Stimulated activated CD4-positive, alpha-beta T cell treated with anti-CD3 and anti-CD28 coated beads, Interleukin-1b, Interleukin-23, amount 100 ng/mL, for 24 hours (primary cell): ENCODE measurements at places on chromosomes 7 and 10.

- no peak for DNase-seq
These were observed 63.6 kb downstream of the ANKRD7 start for GRCh38 chr7:118288098-118288497.

DNA sequence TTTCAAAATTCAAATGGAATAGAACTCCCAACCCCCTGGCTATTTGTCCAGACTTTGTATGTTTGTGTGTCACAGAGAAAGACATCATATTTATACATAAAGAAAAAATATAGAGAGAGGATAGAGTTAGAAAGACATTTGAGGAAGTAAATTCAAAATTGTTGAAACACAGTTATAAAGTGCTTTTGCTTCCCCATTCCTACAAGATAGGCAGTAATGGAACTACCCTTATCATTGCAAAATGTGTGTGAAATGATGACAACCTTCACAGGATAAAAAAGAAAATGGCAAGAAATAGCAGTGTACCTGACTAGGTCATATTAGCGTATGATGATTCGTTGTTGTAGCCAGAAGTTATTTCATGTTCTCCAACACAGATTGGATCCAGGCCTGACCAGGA, 63.1 kb downstream of the FZD1 start:
- DNase-seq, result no peak

DNA sequence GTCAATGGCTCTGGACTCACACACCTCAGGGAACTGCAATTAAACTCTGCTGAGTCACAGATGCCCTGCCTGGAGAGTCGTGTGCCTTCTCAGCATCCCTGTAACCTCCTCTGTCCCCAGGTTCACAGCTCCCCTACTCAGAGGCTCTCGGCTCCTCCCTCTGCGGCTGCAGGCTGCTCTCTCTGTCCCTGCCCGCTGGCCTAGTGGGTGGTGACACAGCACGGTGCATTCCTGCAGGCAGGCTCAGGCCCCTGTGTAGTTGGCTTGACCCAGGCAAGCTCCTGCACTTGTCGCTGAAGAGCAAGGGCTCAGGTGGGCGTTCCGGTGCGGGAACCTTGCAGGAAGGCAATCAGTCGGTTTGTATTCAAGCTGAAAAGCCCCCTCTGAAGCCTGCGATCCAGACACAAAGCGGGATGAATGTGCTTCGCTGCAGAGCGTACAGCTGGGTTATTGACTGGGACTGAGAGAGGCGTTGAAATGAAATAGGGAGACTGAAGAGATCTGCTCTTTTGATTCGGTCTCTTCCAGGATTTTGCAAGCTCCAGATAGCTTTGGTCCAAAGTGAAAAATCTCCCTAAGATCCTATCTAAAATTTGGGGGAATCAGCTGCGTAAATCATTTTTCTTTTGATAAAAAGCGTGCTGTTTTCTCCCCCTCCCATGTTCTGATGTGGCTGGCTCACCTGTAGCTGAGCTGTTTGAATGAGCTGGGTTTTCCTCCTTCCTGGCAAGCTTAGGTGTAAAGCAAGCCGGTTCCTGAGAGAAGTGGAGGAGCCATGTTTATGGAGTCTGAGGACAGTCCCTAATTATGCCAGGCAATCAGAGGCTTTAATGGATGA, 208.7 kb upstream of the PHYHIPL start:
- DNase-seq, result no peak

DNA sequence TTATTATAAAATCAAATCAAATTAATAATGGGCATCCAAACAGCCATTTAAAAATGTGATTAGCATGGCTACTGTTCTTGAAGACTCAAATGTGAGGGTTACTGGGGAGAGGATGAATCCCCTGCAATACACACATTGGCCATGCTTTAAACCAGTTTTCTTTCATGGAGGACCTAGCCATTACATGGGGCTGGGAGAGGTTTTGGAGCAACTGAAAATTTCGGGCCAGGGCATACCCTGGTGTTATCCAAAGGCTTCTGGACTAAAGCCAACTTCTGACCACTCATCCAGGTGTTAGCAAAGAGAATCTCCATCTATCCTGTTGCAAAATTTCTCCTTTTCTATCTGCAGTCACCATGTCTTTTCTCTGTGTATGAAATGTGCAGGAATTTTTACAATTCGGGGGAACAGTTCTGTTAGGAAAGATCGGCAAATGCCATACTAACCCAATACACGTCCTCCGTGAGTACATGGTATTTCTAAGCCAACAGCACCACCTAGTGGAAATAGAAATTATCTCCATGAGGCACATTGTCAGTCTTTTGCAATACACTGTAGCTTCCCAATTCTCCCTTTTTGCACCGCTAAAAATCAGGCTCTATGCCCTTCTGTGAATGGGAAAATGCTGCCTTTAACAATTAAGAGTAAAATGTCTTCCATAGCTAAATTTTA, 47.0 kb upstream of the ZNF107 start:
- DNase-seq, result no peak

DNA sequence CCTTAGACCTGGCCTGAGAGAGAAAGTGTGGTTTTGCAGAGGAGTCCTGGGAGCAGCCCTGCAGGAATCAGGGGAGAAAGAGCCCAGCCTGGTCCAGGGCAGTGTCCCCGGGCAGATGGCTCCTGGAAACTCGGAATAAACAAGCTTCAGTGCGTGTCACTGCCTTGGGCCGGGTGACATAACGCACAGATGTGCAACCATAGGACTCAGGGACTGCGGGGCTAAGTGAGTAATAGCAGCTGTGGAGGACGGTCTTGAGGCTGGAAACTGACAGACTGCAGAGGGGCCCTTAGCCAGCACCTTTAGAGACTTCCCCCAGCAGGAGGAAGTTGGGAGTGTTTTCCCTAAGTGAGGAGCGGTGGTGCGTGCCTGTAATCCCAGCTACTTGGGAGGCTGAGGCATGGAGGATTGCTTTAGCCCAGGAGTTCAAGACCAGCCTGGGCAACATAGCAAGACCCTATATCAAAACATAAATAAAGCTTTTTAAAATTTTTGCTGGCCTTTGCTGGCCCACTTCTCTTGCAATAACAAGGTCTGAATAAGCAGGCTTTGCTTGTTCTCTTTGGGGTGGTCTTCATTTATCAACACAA, 5.3 kb upstream of the CLIP2 start:
- DNase-seq, result no peak

- DNase-seq, result no peak
These were observed 172.3 kb downstream of the IMMP2L start for GRCh38 chr7:111390000-111390399.

DNA sequence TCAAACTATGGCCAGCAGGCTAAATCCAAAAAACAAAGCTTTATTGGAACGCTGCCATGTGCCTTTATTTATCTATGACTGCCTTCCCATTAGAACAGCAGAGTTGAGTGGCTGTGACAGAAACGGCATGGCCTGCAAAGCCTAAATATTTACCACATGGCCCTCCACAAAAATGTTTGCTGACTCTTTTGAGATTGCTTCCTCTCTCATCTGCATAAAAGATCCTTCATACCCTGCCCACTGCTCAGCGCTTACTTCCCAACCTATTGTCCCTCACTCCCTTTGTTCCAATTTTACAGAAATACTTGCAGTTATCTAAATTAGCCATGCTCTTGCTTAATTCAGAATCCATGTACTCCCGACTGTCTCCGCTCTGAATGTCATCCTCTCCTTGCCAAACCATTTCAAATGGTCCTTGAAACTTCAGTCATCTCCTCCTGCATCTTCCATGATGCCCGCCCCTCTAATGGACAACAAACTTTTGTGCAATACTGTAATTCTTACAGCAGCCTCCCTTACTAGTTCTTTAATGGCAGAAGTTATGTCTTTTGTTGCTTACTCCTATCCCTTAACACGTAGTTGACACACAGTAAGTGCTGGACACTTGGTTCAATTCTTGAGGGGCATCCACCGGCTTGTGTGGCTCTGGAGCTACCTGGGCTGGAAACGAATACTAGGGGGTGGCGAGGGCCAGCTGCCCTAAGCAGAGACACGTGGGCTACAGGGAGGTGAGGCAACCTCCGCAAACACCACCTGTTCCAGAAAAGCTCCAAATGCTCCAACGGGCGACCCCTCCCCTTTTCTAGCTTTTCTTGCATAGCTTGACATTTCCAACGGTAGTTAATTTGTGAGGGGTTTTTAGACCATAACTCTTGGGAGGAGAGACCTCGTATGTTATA, 832 bp downstream of the XRCC2 start:
- no peak for DNase-seq

DNA sequence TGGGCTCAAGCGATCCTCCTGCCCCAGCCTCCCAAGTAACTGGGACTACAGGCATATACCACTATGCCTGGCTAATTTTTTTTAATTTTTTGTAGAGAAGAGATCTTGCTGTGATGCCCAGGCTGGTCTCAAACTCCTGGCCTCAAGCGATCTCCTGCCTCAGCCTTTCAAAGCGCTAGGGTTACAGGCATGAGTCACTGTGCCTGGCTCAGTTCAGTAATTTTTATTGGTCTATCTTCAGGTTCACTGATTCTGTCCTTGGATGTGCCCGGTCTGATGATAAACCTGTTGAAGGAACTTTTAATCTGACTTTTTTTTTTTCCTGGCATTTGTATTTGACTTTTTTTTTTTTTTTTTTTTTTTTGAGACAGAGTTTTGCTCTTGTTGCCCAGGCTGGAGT, 40.1 kb upstream of the STRIP2 start:
- DNase-seq, result no peak

DNA sequence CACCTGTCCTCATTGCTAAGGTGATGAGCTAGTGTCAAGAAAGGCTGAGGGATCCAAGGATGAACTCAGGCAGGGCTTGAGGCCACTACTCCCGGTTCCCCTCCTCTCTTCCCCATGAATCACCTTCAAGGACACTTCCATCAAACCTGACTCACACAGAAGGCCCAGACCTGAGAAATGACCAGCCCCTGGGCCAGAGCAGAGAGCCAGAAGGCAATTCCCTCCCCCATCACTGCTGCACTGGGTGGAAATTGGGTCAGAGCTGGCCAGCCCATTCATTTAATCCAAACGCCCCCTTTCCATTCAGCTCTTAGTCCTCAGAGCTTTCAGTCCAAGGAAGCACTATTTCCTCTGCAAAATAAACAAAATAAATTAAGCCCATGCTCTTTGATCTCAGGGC, 182.0 kb downstream of the KCNMA1 start:
- DNase-seq, result no peak

GRCh38 chr7:42347616-42348015, 110.6 kb upstream of the GLI3 start:
- DNase-seq, result no peak

GRCh38 chr7:50450590-50451032, 461 bp upstream of the FIGNL1 start:
- no peak for DNase-seq

GRCh38 chr10:107423903-107424302, 259.4 kb upstream of the SORCS1 start:
- DNase-seq, result no peak

DNA sequence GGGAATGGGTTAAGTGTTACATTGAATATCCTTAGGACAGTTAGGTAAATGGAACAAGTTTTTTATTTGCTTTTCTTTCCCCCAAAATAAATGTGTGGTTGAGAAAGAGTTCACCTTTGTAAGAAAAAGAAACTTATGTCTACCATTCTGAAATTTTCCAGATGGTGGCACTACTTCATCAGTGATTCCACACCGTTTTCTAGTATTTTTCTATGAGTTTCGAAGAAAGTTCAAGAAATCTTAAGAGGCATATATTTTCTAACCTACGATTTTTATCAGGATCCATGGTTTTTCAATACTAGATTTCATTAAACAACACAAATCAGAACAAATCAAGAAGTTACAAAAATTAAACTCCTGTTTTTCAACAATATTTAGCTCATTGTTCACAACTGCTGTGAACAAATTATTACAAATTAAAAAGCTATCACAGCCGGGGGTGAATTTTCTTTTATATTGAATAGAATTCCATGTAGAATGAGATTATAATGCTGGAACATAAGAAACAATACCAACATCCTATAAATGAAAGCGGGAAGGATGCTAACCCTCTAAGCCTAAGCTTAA, 163.1 kb upstream of the NPVF start:
- no peak for DNase-seq

GRCh38 chr7:3544202-3544601, 243.2 kb downstream of the SDK1 start:
- DNase-seq, result no peak

GRCh38 chr7:744854-745430, 17.9 kb upstream of the PRKAR1B start:
- DNase-seq, result no peak

DNA sequence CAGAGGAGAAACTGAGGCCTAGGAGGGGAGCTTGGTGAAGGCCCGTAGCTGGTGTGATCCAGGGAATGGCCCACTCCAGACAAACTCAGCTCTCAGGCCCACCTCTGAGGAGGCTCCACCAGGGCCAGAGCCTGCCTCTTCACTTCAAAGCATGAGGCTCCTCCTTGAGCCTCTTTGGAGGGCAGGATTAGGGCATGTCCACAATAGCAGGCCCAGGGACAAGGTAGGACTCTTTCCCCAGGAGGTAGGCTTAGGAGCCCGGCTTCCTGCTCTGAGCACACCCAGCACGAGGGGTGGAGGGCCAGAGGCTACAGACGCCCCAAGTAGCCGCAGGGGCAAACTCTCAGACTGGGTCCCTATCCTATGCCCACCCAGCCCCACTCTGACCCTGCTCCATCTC, 164.6 kb upstream of the ZMIZ1 start:
- no peak for DNase-seq

GRCh38 chr7:110573862-110574528, 516.9 kb upstream of the LRRN3 start:
- DNase-seq, result no peak

GRCh38 chr7:23938937-23939552, 229.0 kb downstream of the STK31 start:
- no peak for DNase-seq

GRCh38 chr10:69962746-69963135, 89.9 kb upstream of the MACROH2A2 start:
- no peak for DNase-seq

- DNase-seq, result no peak
These were observed 63.7 kb downstream of the TRUB1 start for GRCh38 chr10:115001506-115002381.

DNA sequence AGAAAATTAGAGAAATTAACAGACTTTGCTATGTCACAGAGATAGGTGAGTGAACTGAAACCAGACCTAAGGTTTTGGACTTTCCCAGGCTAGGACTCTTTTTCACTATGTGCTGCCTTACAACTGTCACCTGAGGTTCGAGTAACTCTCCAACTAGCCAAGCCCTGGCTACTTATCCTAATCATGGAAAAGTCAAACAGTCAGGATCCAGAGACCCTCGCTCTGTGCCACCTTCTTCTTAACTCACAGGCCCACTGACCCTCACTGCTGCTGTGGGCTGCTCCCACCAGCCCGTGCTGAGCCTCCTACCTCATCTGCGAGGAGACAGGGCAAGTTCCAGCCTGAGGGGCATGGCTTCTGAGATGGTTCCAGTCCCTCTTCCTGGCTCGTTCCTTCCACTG, 211.4 kb upstream of the KLF14 start:
- no peak for DNase-seq

- no peak for DNase-seq
These were observed 90.3 kb downstream of the SRPK2 start for GRCh38 chr7:105298439-105298894.

- no peak for DNase-seq
These were observed 961.8 kb upstream of the CELF2 start for GRCh38 chr10:10055656-10056442.

GRCh38 chr10:129030996-129031843, 435.8 kb upstream of the MGMT start:
- no peak for DNase-seq

- DNase-seq, result no peak
These were observed 677.8 kb downstream of the SDK1 start for GRCh38 chr7:3978839-3979238.

- DNase-seq, result no peak
These were observed 5.9 kb upstream of the PRSS58 start for GRCh38 chr7:142263598-142264380.
